ENCODE measurements at places on chromosomes 6 and 20. TPM values are rescaled to one million over a fixed set of nuclear protein-coding genes. Genes with fewer than 3 reads are reported as not detected.

The FAM217A gene
- not detected for total RNA-seq

The DEFB124 gene
- total RNA-seq, result not detected

The CCN2 gene
- total RNA-seq, result 40.1 TPM

The FAM135A gene
- total RNA-seq, result 29.4 TPM

The COL10A1 gene
- not detected for total RNA-seq

The DDX43 gene
- total RNA-seq, result not detected

The SLC17A1 gene
- not detected for total RNA-seq

The RAMACL gene
- total RNA-seq, result 2.5 TPM

The LY6G6D gene
- not detected for total RNA-seq

The SLC22A7 gene
- total RNA-seq, result not detected

The MCHR2 gene
- not detected for total RNA-seq

The MLN gene
- not detected for total RNA-seq
